Stimulated activated CD8-positive, alpha-beta memory T cell treated with anti-CD3 and anti-CD28 coated beads, Interleukin-4, amount 100 ng/mL, for 1 hour (primary cell): ENCODE measurements at places on chromosomes 6 and 20.

GRCh38 chr20:55782912-55783253 lies 222.4 kb downstream of the CBLN4 start:
- DNase-seq = no peak

GRCh38 chr6:129672881-129673631 lies 36.9 kb downstream of the ARHGAP18 start:
- DNase-seq = no peak

DNA sequence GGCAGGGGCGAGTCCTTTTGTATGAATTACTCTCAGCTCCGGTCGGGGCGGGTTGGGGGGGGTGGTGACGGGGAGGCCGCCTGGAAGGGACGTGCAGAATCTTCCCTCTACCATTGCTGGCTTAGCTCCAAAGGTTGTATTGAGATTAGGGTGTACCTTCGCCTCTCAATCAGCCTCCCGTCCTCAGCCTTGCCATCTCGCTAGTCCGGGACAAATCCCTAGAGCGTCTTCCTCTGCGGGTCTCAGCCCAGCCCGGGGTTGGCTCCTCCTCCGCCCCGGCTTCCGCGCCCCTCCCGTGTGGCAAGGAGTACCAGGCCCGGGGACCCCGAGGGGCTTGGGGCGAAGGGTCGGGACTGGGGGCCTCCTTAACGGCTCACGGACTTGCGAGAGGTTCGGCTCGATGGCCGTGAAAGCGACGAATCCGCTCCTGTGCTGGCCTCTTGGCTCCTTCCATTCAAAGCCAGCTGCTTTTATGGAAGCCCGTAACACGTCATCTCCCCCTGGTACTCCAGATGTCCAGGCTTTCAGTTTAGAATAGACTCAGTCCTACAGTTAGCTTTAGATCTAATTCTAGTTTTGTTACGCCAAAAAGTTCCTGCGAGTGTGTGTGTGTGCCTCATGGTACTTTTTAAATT lies 636 bp upstream of the EEF1A1 start:
- DNase-seq = peak; percentile 50

DNA sequence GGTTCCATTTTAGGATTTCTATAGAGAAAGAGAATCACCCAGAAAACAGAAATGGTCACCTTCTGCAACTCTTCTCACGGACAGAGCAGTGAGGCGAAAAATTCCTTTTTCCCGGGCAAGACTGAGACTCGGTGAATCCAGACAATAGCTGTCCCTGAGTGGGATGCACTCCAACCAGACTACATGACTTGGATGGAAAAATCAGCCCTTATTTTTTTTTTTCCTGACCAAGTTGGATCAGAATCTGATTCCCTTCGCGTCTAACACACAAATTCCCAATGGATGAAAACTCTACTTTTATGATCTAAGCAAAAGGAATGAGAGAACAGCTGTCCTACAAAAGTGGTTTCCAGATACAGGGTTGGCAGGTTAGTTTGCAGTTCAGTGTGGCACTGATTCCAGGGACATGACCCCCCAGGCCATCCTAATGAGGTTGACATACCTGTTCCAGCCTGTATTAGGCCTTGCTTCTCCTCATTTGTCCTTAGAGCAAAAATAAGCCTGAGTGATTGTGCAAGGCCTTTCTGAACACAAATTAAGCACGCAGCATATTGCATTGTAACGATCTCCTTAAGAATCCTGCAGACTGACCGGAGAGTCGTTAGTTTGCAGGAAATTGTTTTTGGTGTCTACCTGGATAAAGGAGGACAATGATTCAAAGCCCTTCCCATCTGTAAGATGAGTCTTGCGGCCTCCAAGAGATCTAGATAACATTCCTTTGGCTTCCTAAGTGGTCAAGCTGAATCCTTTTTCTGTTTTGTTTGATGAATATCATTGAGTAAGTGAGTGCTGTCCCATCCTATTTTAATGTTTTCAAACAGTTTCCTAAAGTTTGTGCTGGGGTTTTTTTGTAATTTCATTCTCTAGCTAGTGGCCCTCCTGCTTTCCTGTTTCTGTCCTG lies 1.5 kb upstream of the NEDD9 start:
- DNase-seq = no peak

- DNase-seq = no peak
Measured at GRCh38 chr6:143522039-143522600, 10.6 kb upstream of the FUCA2 start.

GRCh38 chr6:50804283-50804682 lies 14.4 kb upstream of the TFAP2B start:
- DNase-seq = no peak

DNA sequence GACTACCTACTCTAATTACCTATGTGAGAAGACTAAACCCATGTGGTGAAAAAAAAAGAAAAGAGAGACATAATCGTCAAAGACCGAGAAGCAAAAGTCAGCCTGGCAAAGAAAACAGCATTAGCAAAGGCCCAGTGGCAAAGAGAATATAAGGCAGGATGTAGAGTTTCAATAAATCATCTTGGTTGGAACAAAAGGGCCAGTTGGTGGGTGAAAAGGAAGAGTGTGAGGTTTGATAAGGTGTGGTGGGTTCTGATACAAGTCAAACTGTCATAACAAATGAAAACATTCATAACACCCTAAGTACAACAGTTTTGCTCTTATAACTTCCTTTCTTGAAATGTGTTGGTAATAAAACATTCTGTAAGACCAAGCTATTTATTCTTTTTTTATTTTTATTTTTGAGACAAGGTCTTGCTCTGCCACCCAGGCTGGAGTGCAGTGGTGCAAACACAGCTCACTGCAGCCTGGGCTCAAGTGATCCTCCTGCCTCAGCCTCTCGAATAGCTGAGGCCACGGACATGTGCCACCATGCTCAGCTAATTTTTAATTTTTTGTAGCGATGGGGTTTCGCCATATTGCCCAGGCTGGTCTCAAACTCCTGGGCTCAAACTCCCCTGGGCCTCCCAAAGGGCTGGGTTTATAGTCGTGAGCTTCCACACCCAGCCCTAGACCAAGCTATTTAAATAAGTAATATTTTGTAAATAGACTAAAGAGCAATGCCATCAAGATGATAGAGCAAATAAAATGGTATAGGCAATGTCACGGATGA lies 18.9 kb upstream of the GTF3C6 start:
- no peak for DNase-seq

DNA sequence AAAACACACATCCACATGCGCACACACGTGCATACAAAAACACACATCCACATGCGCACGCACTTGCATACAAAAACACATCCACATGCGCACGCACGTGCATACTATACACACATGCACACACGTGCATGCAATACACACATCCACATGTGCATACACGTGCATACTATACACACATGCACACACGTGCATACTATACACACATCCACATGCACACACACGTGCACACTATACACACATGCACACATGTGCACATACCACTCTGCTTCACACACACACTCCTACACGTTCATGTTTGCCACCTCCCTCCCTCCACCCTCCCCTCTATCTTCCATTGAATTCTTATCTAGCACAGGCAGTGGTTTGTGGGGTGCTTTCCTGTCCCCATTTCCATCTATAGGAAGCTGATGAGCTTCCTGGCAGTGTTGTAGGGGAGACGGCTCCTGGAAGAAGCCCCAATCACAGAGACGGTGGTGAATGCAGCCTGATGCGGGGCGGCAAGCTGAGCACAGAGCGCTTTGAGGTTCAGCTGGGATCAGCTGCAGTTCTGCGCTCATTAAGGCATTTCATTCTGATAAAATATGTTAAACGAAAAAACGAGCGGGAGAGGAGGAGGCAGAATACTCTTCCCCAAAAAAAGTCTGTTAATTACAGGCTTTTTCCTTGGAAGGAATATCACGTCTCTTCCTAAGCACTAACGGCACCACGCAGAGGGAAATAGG lies 287.7 kb downstream of the TAF4 start:
- no peak for DNase-seq
